CD4-positive, alpha-beta memory T cell (primary cell): ENCODE measurements at places on chromosomes 3 and 15.

GRCh38 chr15:61182946-61183345 is 46.2 kb downstream of the RORA start:
- DNase-seq = no peak

- DNase-seq = no peak
Observed at GRCh38 chr15:71788646-71789579, 21.4 kb upstream of the NR2E3 start.

DNA sequence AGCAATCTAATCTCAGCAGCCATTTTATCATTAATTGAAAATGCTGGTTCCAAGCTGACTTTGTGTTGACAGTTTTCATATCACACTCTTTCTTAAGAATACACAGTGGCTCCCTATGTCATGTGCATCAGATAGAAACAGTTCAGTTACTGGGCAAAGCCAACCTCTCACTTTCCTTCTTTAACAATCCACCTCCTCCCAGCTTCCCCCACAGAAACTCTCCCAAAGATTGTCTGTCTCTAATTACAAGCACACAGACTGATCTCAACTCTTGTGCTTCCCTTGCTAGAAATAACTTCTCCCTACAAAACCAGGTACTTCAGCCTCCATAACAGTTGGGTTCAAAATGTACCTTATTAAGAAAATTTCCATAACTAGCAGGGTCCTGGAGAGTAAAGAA is 228.9 kb upstream of the WNT5A start:
- no peak for DNase-seq

- no peak for DNase-seq
Observed at GRCh38 chr15:71806452-71806931, 3.9 kb upstream of the NR2E3 start.

DNA sequence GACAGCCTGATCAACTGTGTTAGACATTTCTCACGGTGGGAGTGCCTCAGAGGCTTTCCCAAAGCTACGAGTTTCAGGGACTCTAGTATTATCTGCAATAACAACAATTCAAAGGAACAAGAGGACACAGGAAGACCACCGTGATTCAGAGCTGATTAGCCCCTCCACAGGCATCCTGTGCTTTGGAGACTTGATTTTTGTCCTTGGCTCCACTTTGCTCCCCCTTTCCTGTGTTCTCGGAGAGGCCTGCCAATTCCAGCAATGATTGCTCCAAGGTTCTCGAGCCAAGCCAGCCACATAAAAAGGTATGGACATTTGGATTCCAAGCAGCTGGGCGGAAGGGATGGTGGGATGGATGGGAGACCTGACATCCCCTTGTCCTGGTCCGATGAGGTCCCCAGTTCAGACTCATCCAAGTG is 14.3 kb downstream of the EHD4 start:
- no peak for DNase-seq

DNA sequence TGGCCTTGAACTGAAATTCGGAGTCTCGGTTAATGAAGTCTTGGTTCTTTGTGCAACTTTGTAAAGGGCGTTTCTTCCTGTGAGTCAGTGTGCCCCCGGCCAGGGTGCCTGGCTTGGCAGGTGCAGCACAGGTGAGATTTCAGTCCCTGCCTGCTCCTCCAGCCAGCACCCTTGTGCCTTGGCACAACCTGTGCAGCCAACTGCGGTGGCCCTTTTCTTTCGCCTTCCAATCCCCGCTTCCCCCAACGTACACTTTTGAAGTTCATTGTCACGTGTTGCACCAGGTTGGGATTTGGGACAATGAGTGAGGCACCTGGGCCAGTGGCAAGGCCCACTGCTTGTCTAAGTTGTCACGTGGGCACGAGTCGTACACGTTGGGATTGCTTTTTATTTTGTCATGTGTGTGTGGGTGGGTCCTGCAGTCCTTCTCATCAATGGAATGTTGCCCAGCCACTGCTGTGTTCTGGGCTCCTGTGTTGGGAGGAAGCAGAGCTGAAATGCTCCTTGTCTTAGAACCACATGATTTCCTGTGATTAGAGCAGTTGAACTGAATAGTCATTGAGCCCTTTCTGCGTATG is 242.9 kb upstream of the BHLHE40 start:
- no peak for DNase-seq

DNA sequence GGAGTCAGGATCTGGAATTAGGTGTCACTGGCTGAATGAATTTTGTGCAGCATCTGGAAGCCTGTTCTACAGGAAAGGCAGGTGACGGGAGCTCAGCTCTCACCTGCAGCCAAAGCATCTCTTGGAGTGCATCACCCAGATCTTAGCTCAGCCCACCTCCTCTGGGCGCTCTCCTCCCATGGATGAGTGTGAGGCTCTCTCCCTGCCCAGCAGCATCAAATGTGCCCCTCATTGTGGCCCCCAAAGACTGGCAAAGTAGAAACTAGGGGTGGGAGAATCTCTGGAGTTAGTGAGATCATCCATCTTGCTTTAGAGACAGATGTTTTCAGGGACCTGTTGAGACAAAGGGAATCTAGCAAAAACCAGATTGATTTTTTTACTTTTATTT is 68.7 kb downstream of the SENP2 start:
- no peak for DNase-seq

- no peak for DNase-seq
Observed at GRCh38 chr3:965826-966225, 127.0 kb upstream of the CNTN6 start.

DNA sequence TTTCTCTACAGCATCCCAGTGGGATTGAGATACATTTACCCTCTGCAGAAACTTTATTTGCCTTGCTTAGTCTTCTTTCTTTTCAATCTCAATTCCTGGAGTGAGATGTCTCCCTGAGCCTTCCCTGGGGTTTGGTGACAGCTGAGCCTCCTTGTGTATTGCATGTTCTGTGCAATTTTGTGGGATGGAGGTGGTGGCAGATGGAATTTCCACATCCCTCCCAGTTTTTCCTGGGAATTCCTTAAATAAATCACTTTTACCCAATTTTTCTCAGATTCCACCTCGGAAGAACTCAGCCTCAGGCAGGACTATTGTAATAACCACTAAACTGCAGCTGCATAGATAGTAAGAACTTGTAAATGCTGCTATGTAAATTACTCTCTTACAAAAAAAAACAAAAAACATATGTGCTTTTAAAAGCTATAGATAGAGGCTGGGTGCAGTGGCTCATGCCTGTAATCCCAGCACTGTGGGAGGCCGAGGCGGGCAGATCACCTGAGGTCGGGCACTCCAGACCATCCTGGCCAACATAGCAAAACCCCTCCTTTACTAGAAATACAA is 88.5 kb upstream of the ABHD17C start:
- no peak for DNase-seq

DNA sequence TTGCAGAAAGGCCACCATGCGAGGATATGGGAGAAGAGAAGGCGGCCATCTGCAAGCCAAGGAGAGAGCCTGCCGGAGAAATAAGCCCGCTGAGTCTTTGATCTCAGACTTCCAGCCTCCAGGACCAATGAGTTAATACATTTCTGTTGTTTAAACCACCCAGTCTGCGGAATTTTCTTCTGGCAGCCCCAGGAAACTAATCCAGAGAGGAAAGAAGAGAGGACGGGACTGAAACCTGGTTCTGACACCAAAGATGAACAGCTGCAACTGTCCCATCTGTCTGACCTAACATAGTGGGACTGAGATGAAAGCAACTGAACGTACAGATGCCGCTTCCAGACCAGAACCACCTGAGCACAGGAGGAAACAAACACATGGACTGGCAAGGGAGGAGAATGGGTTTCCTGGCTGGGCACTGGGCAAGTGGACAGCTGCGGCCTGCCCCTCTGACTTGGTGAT is 32.3 kb downstream of the VGLL4 start:
- DNase-seq = no peak

- DNase-seq = no peak
Observed at GRCh38 chr3:134615743-134616142, 35.1 kb downstream of the KY start.

- DNase-seq = no peak
Observed at GRCh38 chr3:196193133-196193735, 18.0 kb downstream of the ZDHHC19 start.

DNA sequence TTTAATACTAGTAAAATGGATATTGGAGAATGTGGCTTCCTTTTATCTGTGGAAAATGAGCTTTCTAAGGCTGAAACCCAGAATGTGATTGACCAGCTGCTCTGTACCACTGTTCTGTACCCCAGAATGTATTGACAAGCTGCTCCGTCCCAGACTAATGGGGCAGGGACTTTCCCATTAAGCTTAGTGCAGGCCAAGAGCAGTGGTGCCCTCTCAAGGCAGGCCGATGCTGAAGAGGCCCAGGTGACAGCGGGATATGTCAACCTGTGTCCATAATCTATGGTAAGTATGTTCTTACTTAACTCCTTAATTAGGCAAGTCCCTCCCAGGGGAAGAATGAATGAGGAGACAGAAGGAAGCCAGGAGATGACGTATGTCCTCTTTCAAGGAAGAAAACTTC is 31.1 kb downstream of the SGO1 start:
- no peak for DNase-seq

DNA sequence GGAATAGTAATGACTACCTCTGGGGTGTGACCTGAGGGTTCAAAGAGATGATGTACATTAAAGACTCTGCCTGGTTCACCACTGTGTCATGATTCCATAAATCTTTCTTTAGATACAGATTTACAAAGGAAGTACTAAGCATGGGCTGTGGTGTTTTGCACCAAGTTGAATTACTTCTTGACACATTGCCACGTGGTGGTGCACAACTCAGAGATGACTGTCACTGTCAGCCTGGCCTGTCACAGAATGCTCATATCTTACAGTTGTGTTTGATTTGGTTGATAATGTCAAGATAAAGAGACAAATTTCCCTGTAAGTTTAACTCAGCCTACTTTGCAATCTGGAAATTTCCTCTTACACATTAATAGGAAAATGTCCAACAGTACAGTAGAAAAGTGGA is 3.2 kb downstream of the CTDSPL start:
- DNase-seq = no peak
